ENCODE measurements at places on chromosomes 1 and 21.

- no peak for DNase-seq
Observed at GRCh38 chr1:210915890-210916507, 217.9 kb downstream of the KCNH1 start.

- DNase-seq: no peak
Observed at GRCh38 chr1:3501856-3502640, 47.6 kb downstream of the ARHGEF16 start.

- no peak for DNase-seq
Observed at GRCh38 chr21:45528028-45528705, 14.1 kb downstream of the SLC19A1 start.

DNA sequence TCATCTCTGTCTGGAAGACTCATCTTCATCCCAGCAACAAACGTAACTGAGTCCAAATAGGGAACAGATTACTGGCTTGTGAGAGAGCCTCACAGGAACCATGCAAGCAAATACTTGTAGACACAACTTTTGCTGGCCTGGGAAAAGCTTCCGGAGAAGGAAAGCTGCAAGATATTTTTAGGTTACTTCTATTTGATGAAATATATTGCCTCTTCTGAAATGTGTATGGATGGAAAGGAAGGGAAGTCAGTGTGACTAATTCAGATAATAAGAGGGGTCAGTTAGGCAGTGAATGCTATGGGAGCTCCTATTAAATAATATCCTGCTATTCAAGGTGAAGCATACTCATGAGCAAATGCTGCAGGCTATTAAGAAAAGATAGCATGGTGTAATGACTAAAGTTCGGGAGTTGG, 20.4 kb upstream of the FGGY start:
- DNase-seq: no peak

DNA sequence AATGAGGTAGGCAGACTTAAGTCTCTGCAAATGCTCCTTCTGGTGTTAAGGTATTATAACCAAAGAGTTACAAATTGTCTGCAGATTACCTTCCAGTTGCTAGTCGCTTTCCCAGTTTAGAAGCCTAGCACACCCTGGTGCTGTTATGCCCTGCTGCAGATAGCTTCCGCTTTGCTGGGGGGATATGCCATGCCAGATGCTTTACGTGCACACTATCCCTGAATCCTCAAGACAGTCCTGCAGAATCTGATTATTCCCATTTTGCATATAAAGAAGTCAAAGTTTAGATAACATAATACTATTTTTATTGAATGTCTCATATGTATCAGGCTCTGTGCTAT, 166.5 kb downstream of the DHRS3 start:
- DNase-seq: no peak

- DNase-seq: no peak
Observed at GRCh38 chr1:147204080-147204479, 21.1 kb downstream of the FMO5 start.

DNA sequence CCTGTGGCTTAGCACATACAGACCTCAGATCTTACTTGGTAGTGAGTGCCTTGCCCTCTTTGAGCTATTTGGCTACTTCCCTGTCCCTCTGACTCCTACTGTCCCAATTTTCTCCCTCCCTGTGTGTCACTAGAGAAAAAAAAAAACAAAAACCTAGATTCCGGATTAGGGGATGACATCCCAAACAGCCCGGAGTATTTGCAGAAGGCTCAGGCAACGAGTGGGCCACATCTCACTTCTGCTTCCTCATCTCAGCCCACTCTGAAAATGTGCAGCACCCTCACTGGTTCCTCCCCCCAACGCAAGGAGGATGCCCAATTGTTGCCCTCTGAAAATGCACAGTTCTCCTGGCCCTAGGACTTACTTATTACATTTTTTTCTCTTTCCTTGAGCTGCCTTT, 4.9 kb downstream of the NHLH1 start:
- DNase-seq: no peak

DNA sequence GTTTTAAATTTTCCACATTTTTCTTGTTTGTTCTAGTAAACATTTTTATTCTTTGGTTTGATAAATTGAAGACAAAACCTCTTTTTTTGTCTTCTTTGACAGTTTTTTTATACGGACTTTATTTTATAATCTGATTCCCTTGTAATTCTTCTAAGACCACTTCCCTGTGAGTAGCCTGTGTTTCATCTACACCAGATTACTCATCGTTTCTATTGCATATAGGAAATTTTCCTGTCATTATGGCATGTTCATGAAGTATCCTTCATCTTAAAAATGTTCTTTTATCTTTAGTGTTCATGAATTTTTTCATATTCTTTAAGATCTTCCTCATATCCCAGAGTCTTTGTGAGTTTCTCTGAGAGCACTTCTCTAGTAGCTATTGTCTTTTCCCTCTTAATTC, 109.8 kb downstream of the USP25 start:
- DNase-seq: no peak

GRCh38 chr1:181014477-181015250, 8.0 kb downstream of the STX6 start:
- no peak for DNase-seq

DNA sequence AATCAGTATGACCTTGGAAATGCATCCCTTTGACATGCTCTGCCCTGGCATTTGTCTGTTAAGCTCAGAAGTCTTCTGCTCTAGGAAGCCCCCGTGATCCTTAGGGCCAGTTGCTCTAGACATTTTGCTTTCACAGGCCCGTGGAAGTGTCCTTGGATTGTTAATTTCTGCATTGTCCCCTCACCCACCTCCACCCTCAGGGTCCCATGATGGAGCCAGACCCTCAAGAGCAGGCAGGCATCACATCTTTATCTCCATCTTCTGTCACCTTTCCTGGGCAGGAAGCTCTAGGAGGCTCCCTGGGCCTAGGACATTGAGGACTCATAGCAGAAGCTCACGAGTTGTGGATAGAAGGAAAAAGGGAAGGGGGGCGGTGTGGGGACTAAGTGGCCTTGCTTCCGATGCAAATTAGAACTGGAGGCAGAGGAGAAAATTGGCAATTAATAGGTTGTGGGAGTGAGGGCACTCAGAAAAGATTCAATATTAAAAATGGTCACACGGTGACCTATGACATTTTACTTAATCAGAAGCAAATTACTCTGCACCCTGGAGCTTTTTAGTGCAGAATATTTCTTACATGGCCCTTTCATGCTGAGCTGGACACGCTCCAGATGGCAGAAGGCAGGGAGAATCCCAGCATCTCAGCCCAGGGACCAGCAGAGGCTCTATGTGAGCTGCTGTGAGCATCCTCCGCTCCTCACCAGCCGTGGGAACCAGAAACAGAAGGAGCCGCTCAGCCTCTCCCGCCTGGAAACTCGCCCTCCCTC, 185.0 kb downstream of the MATN1 start:
- DNase-seq: no peak
